ENCODE measurements at places on chromosomes 3 and 15.

DNA sequence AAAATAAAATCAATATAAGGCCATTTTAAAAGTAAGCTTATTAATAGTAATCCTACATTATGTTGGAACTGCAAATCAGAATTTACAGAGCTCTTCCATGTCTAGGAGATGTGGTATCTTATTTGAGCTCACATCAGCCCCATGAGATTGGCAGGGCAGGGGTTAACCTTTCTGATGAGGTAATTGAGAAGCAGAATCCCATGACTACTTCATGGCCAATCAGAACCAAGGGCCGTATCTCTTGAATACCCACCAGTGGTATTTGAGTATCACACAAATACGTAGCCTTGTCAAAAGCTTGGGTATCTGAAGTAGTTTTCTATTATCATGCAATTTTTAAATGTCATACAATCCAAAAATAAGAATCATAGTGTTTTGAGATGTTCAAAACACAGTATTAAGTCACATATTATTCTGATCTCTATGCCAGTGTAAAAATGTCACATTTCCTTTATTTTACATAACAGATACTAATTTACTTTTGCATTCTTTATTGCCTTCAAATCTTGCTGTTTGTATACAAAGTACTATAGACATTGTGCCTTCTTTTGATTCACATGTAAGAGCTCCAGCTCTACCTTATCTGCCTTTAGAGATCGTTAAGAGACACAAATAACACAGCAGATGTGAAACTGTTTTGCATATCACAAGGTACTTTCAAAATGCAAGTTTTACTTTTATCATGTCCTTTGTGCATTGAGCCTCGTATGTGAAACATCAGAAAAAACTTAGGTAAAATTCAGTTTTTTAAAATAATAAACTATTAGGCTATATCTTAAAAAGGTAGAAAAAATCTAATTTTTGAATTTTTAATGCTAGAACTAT is 251.7 kb upstream of the GOLGA6L4 start:
- DNase-seq = no peak

GRCh38 chr3:183576487-183577107 is 21.1 kb upstream of the KLHL6 start:
- no peak for DNase-seq

GRCh38 chr3:196629228-196629627 is 10.3 kb upstream of the NRROS start:
- DNase-seq = no peak

- no peak for DNase-seq
These were observed 99.8 kb downstream of the ATP10A start for GRCh38 chr15:25763331-25763751.

DNA sequence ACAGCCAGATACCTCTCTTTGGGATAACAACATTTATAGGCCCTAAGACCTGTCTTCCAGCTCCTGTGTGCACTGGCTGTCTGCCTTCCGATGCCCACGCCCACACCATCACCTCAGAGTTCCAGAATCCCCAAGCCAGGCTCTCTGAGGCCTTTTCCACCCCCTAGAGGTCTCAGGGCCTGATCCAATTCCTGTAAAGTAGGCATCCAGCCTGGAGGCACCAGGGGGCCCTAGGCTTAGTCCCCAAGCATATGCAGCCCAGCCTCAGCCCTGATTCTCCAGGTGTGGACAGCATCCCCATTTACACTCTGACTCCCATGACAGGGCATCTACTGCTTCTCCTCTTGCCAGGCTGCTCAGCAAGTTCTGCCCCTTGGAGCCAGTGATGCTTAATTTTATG is 72.7 kb upstream of the CORO2B start:
- DNase-seq = no peak

DNA sequence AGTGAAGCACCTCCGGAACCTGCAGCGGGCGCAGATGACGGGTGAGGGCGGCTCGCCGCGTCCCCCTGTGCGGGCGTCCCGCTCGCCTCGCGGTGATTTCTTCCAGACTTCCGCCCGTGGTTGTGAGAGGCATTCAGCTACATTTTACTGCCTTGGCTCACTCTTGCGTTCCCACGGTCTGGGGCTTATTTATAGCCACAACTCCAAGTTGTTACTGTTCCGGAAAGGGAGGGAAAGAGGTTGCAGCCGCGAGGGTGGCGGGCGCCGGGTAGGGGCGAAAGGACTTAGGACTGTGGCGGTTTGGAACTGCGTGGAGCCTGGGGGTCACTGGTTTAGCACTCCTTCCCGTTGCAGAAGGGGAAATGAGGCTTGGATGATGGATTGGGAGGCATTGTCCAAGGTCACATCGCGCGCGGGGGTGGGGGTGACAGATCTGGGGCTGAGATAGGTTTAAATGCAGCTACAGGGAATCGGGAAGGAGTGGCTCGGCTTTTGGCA is 1.1 kb downstream of the HES1 start:
- DNase-seq = no peak

DNA sequence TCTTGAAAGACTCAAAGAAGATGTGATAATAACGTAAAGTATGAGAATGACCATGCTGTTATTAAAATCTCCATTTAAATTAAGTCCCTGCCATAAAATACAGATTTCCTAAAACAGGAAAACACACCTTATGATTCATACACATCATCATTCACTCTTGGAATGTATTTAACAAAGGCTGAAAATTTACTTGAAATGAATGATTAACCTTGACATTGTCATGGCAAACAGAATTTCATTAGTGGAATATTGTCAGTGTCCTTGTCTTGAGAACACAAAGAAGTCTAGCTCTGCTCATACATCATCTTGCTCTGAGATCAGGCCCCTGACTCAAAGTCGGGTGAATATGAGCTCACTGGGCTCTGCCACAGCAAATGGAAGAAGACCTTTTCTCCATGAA is 313.9 kb downstream of the FGF12 start:
- DNase-seq = no peak

GRCh38 chr3:128413003-128413370 is 53.7 kb downstream of the DNAJB8 start:
- no peak for DNase-seq

- DNase-seq = no peak
These were observed 1196.3 kb downstream of the ROBO1 start for GRCh38 chr3:78571486-78571885.

DNA sequence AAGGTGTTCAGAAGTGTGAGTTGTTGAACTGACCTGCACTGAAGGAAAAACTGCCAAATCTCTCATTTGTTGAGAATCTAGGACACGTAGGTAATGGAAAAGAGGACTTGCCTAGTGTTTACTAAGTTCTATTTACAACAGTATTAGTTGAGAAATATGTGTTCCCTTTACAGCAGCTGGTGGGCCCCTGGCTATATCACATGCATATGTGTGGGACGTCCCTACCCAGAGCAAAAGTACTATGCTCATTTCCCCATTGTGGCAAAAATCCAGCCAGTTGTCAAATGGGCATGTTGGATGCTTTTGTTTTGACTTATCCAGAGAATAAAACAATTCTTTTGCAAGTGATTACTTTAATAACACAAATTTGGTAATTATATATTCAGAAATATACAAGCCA is 113.3 kb upstream of the PTX3 start:
- DNase-seq = no peak

- DNase-seq = no peak
These were observed 223.3 kb downstream of the RAP2B start for GRCh38 chr3:153385343-153385742.

DNA sequence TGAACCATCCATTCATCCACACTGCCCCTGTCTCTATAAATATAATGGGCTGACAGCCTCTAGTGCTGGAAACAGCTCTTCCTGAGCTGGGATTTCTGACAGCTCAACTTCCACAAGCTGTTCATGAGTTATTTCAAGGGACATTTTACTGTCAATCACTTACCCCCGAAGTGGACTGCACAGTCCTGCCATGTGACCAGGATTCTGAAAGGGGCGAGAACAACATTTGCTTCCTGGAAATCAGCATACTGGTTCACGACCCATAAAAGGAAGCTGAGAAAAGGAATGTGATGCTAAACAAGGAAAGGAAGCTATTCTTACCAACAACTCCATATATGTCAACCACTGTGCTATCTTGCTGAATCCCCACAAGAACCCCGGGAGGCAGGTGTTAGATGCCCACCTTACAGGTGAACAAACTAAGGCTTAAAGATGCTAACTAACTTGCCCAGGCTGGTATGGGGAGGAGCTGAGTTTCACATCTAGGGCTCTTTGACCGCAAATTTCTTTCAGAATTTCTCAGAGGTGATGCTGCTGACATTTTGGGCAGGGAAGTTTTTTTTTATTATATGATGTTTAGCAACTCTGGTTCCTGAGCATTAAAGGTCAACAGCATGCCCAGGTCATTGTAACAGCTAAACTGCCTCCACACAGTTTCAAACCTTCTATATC is 16.5 kb upstream of the REC114 start:
- no peak for DNase-seq

DNA sequence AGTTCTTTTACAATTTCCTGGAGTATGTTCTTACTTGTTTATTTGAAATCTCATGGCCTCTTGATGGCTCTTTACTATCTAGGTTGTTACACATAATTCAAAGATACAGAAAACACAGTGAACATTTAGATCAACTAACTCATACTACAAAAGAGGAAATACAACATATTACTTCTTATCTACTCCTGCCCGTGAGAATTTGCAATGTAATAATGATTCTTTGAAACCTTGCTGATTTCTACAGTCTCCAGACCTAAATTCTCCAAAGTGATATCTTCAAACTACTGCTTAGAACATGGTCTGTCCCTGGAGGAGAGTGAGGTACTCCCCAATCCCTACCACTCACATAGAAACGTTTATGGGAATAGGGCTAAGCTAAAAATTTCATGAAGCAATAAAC is 29.9 kb upstream of the GOLGA8B start:
- DNase-seq = no peak

DNA sequence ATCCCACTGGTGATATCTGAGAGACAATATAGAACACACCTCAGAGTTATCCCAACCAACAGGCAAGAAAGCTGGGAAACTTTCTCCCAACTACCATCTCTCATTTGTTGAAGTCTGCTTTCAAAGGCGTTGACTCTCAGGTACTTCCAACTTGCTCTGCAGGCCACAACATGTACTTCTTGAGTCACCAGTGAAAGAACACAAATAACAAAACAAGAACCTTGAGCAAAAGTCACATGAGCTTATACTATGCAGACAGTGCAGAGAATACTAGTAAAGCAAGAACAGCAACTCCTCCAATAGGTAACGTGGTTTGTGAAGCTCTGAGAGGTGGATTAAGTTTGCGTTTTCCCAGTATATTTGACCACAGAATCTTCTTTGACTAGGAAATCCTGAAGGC is 20.6 kb downstream of the SNTN start:
- DNase-seq = no peak

DNA sequence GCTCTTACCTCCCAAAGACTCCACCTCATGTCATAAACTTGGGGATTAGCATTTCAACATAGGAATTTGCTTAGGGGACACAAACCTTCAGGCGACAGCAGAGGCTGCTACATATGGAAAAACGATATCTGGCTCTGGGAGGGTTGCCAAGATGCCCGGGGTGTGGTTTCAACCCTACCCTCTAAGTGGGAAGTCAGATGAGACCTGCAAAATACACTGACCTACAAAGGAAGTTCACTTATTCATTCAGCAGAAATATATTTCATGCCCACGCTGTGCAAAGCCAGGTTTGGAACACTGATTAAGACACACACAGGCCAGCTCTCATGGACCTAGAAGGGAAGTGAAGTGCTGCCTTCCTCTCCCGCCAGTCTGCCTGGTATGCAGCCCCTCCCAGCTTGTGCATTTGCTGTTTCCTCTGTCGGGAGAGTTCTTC is 239.3 kb downstream of the FEZF2 start:
- DNase-seq = no peak

- no peak for DNase-seq
These were observed 8.9 kb downstream of the CMTM6 start for GRCh38 chr3:32493437-32494414.

DNA sequence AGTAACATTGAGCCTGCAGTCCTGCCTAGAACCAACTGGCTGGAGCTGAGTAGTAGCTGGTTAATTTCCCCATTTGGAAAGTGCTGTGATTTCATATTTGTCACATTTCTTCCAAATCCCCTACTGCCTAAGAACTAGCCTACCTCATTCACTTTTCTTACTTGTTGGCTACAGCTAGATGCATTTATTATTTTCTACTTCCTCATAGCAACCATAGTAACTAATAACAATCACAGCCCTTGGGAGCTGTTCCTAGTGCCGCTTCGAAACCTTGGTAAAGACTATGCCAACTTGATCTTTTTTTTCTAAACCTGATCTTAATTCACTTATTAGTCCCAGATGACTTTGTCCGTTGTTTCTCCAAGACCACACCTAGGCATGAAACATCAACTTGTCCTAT is 240.3 kb downstream of the FGF12 start:
- no peak for DNase-seq

GRCh38 chr3:4078903-4079302 is 224.3 kb upstream of the SETMAR start:
- no peak for DNase-seq

GRCh38 chr3:100825574-100825973 is 116.3 kb downstream of the TFG start:
- no peak for DNase-seq

GRCh38 chr3:45972534-45973402 is 22.9 kb downstream of the FYCO1 start:
- no peak for DNase-seq

GRCh38 chr3:62587579-62588031 is 214.3 kb upstream of the FEZF2 start:
- DNase-seq = no peak

GRCh38 chr15:37984368-37984767 is 49.9 kb downstream of the TMCO5A start:
- no peak for DNase-seq

- DNase-seq = no peak
These were observed 783.6 kb downstream of the PDCD6IP start for GRCh38 chr3:34582055-34582454.

GRCh38 chr3:135148398-135149020 is 353.4 kb downstream of the EPHB1 start:
- DNase-seq = no peak

DNA sequence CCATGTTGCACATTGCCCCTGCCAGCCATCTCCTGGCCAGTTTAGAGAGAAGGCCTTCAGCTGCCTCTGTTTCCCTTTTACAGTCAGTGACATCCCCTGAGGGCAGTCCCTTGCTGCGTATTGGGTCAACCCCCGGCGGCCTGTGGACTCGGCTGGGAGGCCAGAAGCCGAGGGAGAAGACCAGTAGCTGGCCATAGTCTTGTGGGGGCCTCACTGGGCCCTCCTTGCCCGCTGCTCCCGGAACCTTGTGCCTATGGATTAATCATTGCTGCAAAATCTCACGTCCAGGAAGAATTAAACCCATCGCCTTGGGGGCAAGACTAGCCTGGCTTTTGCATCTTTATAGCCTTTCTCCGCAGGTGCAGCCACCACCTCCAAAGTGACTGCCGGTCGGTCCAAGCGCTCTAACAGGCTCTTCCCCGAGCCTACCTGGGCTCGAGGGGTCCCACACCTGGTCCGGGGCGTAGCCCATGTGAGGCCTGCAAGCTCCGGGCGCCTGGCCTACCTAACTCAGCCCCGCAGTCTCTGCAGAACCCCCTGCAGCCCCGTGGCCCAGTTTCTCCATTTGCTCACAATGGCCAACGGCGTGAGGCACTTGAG is 870 bp upstream of the CHAC1 start:
- DNase-seq = no peak

- no peak for DNase-seq
These were observed 47.2 kb upstream of the SLC41A3 start for GRCh38 chr3:126130981-126131745.
